ENCODE measurements at places on chromosomes 4 and X.

GRCh38 chr4:40423735-40424134, 88.6 kb downstream of the CHRNA9 start:
- no peak for DNase-seq

DNA sequence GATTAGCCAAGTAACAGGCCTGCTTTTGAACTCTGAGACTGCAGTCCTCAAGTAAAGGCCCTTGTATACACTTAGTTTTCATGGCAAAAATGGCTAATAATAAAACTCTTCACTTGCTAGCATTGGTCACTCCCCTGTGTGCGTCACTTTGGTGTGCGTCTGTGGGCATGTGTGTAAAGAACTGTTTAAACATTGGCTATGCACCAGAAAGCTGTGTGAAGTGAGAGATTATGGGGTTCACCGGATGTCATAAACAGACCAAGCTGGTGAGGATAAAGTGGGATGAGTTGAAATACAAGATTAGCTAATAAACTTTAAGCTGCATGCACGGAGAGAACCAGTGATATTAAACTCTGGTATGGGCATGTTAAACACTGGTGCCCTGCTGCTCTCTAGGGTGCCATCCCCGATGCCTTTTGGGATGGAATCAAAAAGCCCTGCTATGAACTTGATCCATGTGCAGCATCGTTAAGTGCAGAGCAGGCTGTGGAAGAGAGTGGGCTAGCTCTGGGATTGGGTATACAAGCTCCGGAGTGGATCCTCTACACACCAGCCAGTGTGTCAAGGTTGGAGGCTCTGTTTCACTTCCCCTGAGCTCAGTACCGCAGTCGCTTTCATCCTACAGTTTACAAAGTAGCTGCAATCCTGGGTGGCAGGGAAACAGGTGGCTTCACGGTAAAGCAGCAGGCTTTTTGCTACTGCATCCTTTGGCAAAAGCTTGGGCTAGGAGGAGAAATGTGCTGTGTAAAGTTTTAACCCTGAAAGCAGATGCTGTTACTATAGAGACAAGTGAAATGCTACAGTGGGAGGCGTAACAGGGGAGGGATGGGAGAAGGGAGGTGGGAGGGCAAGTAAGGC, 108.3 kb upstream of the SLC4A4 start:
- no peak for DNase-seq

DNA sequence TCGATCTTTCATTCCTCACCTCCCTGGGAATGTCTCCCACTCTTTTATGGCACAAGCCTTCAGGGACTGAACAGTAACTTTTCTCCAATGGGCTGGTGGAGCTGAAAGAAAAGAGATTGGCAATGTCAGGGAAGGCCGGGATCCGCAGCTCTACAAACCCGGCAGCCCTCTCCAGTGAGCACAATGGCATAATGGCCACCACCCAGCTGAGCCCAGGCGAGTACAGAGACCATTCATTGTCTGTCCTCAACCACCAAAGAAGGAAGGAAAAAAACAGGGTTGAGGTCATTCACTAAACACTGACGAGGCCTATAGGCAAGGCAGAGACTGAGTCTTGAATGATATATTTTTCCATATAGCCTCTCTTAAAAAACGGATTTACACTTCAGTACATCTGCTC, 3.6 kb downstream of the GEMIN8 start:
- no peak for DNase-seq

DNA sequence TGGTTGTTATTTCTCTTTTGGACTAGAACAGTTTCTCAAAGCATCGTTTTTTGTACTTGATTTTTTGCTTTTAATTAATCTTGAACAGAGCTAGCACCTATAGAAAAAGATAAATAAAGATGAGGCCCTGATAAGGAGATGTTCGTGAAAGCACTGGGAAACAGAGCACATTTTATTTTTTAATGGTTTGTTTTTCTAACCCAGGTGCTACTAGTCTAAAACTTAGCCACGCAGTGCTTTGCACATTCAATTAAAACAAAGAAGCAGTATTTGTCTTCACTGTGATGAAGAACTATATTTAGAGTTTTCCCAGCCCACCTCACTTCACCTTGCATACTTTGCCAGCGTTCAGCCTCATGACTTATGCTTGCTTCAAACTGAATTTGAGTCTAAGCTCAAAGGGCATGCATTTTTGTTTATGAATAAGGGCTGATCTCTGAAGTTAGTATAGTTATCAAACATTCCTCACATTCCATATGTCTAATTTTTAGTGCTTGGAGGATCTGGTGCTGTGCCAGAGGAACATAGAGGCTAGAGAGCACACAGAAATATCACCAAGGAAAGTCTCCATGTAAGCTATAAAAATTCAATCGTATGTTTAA, 76.7 kb downstream of the WWC2 start:
- DNase-seq = no peak

DNA sequence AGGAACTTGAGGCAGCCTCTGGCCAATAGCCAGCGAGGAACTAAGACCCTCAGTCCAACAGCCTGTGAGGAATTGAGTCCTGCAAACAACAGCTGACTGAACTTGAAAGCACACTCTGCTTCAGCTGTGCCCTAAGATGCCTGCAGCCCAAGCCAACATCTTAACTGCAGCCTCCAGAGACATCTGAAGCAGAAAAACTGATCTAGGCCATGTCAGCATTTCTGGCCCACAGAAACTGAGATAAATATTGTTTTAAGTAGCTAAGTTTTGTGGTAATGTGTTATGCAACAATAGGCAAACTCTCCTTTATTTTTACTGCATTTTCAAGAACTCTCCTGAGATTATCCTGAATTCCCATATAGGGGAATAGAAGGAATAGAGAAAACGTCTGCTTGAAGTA, 24.4 kb upstream of the PIGA start:
- DNase-seq = no peak

- DNase-seq = no peak
These were observed 62.8 kb downstream of the SH3KBP1 start for GRCh38 chrX:19824603-19825002.

GRCh38 chr4:181582595-181582994, 660.6 kb upstream of the TENM3 start:
- no peak for DNase-seq

DNA sequence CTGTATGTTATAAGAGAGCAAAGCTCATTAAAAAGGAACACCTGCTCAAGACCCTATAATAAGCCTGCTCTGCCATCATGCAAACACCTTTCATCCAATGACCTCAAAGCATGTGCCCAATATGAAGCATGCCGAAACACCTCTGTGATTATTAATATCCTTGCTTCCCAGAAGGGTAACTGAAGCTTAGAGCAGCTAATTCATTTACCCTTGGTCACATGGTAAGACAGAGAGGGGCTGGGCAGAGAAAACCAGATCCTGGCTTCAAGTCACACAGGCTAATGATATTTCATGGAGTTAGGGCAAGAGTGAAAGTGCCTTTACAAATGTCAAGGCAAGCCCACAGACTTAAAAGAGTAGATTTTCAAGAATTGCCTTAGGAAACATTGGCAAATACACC, 5.6 kb downstream of the AMOT start:
- DNase-seq = no peak

DNA sequence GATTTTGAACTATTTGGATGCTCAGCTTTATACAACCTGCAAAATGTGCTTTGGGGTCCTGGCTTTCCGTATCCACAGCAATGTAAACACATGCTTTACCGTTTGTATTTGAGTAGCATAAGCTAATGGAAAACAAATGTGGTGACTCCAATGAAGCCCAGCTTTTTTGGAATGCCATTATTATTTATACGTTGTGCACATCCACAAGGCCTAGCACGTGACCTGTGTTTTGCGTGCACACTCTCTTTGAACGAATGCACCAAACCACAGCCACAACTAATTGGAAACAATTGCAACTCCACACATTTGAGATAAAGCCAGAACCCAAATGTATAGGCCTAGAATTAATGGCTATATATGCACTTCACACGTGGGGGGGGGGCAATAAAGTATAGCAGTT, 189.5 kb upstream of the GPC4 start:
- no peak for DNase-seq

DNA sequence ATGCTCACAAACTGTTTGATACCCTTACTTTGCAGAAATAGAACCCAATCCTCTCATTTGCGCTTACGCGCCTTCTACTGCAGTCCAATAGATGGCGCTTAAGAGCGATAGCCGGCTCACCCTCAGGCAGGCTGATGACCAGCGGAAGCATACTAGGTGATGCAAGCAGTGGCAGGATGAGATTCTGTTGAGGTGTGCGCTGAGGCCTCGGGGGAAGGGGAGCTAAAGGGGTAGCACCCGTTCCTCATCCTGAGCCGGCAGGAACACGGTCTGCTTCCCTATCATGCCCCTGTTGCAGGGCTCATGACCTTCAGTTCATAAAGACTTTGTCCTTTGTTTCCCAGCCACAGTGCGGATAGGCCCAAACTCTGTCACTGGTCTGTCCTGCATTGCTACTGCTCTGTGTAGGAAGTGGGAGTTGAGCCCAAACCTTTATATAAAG, 628.9 kb downstream of the TLL1 start:
- no peak for DNase-seq

- no peak for DNase-seq
These were observed 412.1 kb upstream of the RASGEF1B start for GRCh38 chr4:81883530-81884450.

DNA sequence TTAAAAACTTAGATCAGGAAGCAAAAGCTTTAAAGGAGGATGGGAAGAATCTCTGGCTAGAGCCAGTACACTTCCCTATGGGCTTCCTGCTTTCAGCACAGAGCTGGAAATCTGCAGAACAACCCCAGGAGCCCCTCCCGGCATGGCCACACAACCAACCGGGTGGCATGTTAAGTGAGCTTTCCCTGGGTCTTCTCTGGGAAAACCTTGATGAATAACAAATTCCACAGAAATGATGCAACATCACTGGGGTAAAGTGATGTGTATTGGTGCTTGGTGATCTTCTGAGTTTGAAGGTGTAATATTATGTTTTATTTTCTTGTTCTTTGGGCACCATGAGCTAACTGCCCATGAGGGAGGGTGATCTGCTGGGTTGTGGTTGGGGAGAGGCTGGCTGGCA, 22.1 kb downstream of the NHS start:
- DNase-seq = no peak

DNA sequence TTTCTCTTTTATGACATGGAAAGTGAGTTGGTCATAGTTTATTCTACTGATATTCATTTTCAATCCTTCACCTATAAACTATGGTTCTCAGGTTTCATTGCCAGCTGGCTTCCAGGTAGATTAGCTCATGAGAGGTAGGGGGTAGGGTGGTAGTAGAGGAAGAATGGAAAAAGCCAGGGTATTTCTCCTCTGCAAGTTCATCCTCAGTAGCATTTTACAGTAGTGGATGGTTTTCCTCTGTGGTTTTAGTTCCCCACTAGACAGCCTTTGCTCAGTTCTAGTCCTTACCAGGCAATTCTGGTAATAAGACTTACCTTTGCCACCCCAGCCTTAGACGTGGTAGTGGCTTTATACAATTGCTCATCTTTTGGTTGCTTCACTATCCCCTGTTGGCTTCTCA, 8.9 kb upstream of the NAA11 start:
- no peak for DNase-seq

DNA sequence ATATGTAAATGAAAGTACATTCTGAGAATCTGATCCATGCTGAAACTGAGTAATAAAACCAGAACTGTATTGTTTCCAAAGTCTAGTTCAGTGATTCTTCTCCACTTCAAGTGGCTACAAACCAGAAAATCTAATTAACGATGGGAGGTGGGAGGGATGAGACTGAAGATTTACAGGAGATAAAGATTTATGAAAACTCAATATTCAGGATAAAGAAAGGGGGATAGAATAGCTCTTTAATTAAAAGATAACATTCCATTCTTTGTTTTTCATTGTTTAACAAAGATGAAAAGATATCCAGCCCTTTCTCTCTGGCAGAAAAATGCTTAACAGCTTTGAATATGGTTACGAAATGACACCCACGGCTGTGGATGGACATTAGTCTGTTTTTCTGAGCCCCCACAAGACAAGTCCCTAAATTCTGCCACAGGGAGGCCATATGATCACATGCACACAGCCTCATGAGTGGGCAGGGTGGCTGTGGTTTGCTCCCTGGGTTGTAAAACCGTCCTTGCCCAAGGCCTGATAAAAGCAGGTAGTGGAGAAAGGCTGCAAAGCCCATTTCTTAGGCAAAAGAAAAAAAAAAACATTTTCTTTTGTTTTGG, 36.4 kb downstream of the TMEM150C start:
- DNase-seq = no peak

GRCh38 chr4:63563288-63564014, 845.8 kb downstream of the TECRL start:
- DNase-seq = no peak

DNA sequence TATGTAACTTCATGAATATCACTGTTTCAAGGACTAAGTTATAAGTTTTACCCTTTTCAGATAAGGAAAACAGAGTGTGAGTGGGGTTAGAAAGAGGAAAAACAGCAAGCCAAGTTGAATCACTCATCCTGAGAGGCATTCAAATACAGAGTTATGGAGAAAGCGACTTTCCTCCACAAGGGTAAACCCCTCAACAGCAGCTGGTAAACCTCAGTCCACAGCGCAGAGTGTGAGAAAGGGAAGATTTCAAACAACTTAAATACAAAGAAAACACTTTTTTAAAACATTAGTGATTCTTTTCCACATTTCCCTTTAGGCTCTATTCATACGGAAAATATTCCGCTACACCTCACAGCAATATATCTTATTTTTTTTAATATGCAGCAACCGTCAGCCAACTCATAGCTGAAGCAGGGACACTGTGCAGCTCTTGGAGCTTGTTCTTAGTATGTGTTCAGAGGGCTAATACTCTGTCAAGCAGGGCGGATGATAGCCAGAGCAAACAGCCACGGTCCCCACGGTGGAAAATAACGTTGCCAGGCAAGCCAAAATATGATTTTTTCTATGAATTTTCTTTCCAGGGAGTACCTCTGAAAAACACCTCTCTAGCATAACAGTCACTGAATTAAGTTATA, 488.9 kb upstream of the FAT1 start:
- DNase-seq = no peak

DNA sequence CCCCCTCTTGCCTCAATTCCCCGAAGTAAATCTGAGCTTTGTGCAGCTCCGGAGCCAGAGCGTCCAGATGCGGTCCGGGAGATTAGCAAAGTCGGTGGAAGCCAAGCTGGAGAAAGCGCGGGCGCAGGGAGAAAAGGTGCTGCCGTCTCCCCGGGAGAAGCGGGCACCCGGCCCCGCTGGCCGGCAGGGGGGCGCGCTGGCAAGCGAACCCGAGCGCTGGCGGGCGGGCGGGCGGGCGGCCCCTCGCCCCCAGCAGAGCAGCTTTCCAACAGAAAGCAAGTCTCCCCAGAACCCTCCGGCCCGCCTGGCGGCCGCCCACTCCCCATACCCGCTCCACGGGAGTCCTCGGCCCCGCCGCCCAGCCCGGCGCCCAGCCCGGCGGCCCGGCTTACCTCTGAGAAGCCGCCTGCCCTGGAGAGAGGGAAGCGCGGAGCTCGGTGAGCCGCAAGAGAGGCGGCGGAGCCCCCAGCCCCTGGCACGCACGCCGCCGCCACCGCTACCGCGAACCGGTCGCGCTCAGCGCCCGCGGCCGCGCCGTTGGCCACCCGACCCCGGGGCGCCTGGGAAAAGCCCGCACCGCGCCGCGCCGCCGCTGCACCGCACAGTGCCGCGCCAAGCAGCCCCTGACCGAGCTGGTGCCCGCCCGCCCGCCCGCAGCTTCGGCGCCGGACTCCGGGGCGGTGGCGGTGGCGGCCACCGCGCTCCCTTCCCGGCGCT, 529 bp upstream of the CITED1 start:
- no peak for DNase-seq

All from stimulated activated CD4-positive, alpha-beta T cell treated with anti-CD3 and anti-CD28 coated beads, TNF-alpha, amount 100 ng/mL, for 4 hours (primary cell).